Activated CD4-positive, alpha-beta T cell treated with anti-CD3 and anti-CD28 coated beads for 36 hours (primary cell): ENCODE measurements at places on chromosomes 12 and 14. TPM values are rescaled to one million over a fixed set of nuclear protein-coding genes. Genes with fewer than 3 reads are reported as not detected.

The TIGAR gene
- 7.1 TPM for total RNA-seq

The NELL2 gene
- total RNA-seq, result 35.8 TPM

The ZDHHC22 gene
- not detected for total RNA-seq

The GARIN6 gene
- not detected for total RNA-seq

The ZNF140 gene
- 13.3 TPM for total RNA-seq

- peak overlapping the region; percentile 85 for H3K4me3 ChIP-seq
- peak overlapping the region; percentile 90 for H3K27ac ChIP-seq
- peak; percentile 10 for DNase-seq
- no peaks in the 10 kb centered on the region for H3K27me3 ChIP-seq
These were observed 1.5 kb downstream of the ATP2B1 start for GRCh38 chr12:89706986-89707702.

DNA sequence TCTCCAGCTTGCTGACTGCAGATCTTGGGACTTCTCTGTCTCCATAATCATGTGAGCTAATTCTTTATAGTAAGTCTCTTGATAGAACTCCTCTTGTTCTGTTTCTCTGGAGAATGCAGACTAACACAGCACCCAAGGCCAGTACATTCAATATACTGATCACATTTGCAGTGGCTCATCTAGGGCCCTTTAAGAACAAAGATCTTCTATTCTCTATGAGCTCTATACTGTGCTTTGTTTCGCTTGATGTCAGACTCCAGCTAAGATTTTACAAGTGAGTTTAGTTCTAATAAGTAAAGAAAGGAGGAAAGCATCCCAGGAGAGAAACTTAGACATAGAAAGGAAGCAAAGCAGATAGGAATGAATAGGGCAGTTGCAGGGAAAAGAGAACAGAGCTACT lies 69.3 kb upstream of the TMPO start:
- no peaks in the 10 kb centered on the region for H3K36me3 ChIP-seq
- no peaks in the 10 kb centered on the region for H3K4me1 ChIP-seq
- no peak overlapping the region for H3K27ac ChIP-seq
- DNase-seq, result no peak

DNA sequence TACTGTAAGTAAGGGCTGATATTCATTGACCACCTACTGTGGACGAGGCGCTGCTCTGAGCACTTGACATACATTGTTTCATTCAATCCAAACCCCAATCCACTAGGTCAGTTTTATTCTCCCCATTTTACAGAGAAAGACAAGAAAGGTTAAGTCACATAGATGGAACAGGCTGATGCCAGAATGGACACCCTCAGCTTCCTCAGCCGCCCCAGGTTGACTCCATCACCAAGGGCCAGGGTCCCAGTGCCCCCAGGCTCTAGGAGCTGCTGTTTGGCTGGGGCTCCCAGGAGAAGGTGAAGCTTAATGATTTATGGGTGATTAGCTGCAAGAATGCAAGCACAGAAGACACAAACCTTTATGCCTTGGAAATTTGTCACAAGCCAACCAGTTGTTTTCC lies 671 bp upstream of the AQP2 start:
- H3K4me1 ChIP-seq, result peaks cover 15% of the 10 kb centered on the region
- H3K4me3 ChIP-seq, result no peak overlapping the region
- peaks cover 10% of the 10 kb centered on the region for H3K27me3 ChIP-seq
- no peak for DNase-seq

DNA sequence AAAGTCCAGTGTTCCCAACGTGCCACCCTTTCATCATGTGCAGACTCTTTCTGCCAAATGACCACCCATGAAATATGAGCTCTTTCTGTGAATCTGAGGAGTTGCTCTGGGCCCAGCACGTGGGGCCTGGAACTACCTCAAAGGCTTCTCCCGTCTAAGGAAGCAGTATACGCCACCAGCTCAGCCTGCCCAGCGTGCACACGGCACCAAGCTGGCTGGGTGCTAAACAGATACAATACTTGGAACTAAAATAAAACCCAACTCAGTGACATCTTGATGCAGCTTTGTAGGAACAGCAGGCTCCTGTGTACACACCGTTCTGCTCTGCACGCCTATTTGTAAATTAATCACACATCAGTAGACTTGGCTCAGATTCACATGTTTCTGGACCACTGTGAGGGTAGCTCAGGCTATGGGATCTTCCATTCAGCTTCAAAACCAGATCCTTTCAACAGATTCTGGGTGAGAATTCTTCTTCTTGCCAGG lies 74.8 kb downstream of the ARL6IP4 start:
- peaks cover 3% of the 10 kb centered on the region for H3K4me1 ChIP-seq
- peak overlapping the region; percentile 19 for H3K27ac ChIP-seq
- no peaks in the 10 kb centered on the region for H3K27me3 ChIP-seq
- H3K4me3 ChIP-seq, result no peak overlapping the region
- no peaks in the 10 kb centered on the region for H3K36me3 ChIP-seq

DNA sequence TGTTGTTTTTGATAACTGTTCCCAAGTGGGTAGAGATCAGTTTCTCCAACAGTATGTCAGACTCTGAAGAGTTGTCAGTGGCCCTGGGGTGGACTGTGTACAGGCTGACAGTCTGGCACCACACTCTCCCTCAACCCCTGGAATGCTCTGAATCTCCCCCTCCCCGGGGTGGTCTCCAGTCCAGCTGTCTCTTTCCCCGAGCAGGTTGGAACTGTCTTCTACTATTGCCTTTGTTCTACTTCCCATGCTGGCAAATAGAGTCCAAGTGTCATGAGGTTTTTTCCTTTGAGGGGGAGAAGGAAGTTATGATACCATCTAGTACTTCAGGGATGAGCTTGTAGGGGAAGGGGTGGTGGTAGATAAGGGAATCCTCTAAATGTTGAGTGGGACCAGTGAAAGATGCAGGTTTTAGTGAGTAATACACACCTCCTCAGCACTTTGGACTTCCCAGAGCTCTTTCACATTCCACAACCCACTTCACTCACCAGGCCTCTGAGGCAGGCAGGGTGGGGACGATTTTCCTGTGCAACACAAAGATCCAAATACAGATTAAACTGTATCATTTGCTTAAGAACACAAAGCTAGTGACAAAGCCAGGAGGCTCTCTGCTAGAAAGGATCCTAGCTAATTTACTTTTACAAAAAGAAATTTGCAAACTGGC lies 170.7 kb upstream of the GZMB start:
- H3K4me3 ChIP-seq, result no peak overlapping the region
- H3K36me3 ChIP-seq, result no peaks in the 10 kb centered on the region
- H3K27ac ChIP-seq, result no peak overlapping the region
- peaks cover 8% of the 10 kb centered on the region for H3K27me3 ChIP-seq
- no peak for DNase-seq
- no peaks in the 10 kb centered on the region for H3K4me1 ChIP-seq

GRCh38 chr14:71206766-71207371 lies 299.6 kb downstream of the PCNX1 start:
- H3K27me3 ChIP-seq, result peaks cover 6% of the 10 kb centered on the region
- peaks cover 2% of the 10 kb centered on the region for H3K4me1 ChIP-seq

- peak overlapping the region; percentile 60 for H3K4me3 ChIP-seq
- no peaks in the 10 kb centered on the region for H3K36me3 ChIP-seq
- DNase-seq, result peak; percentile 79
- H3K4me1 ChIP-seq, result peaks cover 28% of the 10 kb centered on the region
- peaks cover 84% of the 10 kb centered on the region for H3K27me3 ChIP-seq
- no peak overlapping the region for H3K27ac ChIP-seq
These were observed 10.5 kb downstream of the ARHGEF25 start for GRCh38 chr12:57621497-57622292.

GRCh38 chr14:26157517-26157916 lies 440.3 kb downstream of the NOVA1 start:
- no peak overlapping the region for H3K27ac ChIP-seq
- H3K4me3 ChIP-seq, result no peak overlapping the region
- H3K27me3 ChIP-seq, result no peaks in the 10 kb centered on the region
- H3K4me1 ChIP-seq, result no peaks in the 10 kb centered on the region

GRCh38 chr12:119838826-119839600 lies 38.1 kb downstream of the CIT start:
- H3K27ac ChIP-seq, result no peak overlapping the region
- DNase-seq, result no peak
- H3K36me3 ChIP-seq, result peaks cover 19% of the 10 kb centered on the region
- H3K27me3 ChIP-seq, result no peaks in the 10 kb centered on the region
- H3K4me3 ChIP-seq, result no peak overlapping the region

GRCh38 chr12:16453319-16453718 lies 105.9 kb downstream of the MGST1 start:
- no peaks in the 10 kb centered on the region for H3K36me3 ChIP-seq
- H3K4me1 ChIP-seq, result no peaks in the 10 kb centered on the region
- no peak for DNase-seq
- H3K27ac ChIP-seq, result no peak overlapping the region

DNA sequence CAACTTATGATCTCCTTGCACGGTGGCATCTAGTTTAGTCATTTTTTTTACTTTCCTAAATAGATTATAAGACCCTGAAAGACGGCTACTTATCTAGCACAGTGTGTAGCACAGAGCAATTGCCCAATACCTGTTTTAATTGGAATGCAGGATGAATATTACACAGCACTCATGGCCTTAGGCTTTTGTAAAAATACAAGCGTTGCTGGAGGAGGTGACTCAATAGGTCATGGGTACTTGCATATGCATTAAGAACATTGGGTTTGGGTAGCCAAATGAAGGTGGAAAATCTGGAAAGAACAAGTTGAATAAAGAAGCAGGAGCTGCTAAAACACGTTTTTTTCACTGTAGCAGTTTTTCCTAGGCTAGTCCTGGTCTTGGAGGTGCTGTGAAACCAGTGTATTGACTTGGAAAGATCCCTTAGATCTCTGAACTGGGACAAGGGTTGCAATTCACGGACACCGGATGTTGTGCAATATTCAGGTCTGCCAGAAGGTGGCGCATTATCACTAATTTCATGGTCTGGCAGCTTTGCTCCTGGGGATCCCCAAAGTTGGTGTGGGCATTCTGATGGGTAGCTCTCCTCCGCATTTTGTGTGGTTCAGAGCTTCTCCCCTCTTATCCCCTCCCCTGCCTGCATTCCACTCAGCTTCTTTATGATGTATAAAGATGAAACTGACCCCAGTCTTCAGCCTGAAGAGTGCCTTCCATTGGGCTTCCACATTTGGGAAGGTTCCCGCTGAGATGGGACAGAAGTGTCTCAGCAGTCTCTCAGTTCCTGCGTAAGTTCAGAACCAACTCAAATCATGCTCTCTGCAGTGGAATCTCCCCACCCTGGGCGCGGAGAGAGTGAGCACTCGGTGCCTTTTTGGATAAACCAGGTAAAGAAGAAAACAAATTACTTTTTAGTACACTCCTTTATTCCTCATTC lies 278.3 kb downstream of the NRXN3 start:
- no peaks in the 10 kb centered on the region for H3K4me1 ChIP-seq
- no peaks in the 10 kb centered on the region for H3K36me3 ChIP-seq
- DNase-seq, result peak; percentile 70
- H3K4me3 ChIP-seq, result no peak overlapping the region

- no peaks in the 10 kb centered on the region for H3K36me3 ChIP-seq
- no peak for DNase-seq
- no peaks in the 10 kb centered on the region for H3K4me1 ChIP-seq
- H3K4me3 ChIP-seq, result no peak overlapping the region
- H3K27me3 ChIP-seq, result no peaks in the 10 kb centered on the region
These were observed 1215.4 kb upstream of the USP15 start for GRCh38 chr12:61044766-61045165.

DNA sequence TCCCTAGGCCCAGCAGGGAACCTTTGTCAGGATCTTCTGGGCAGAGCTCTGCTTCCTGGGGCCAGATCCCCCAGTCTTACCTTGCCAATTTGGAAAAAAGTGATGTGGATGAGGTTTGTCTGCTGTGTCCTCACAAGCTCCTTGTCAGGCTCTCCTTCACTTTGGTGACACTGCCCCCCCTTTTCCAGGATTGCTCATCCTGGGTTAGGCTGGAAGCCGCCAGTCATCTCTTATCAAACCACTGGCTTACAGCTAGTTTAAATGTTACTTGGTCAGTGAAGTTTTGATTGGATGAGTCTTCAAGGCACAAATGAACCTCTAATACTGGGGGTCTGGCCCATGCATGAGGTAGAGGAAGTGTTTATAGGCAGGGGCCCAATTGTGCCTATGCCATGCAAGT lies 15.3 kb downstream of the NYNRIN start:
- H3K27ac ChIP-seq, result no peak overlapping the region
- no peak overlapping the region for H3K4me3 ChIP-seq
- H3K4me1 ChIP-seq, result no peaks in the 10 kb centered on the region
- no peak for DNase-seq

GRCh38 chr14:78927261-78927660 lies 757.1 kb downstream of the NRXN3 start:
- no peak overlapping the region for H3K27ac ChIP-seq
- no peak overlapping the region for H3K4me3 ChIP-seq
- peaks cover 9% of the 10 kb centered on the region for H3K27me3 ChIP-seq
- no peak for DNase-seq
- H3K36me3 ChIP-seq, result no peaks in the 10 kb centered on the region

DNA sequence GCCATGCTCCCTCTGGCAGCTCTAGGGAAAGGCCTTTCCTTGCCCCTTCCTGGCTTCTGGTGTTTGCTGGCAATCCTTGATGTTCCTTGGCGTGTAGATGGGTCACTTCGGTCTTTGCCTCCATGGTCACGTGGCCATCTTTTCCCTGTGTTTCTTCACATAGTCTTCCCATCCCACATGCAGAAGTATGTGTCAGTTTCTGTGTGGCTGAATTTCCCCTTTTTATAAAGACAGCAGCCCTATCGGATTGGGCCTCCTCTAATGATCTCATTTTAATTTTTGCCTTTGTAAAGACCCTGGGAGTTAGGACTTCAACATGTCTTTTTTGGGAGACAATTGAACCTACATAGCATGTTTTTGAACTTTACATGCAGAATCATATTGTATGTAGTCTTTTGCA lies 107.2 kb upstream of the FGD4 start:
- DNase-seq, result no peak
- H3K27ac ChIP-seq, result no peak overlapping the region
- H3K4me3 ChIP-seq, result no peak overlapping the region
- H3K4me1 ChIP-seq, result no peaks in the 10 kb centered on the region

DNA sequence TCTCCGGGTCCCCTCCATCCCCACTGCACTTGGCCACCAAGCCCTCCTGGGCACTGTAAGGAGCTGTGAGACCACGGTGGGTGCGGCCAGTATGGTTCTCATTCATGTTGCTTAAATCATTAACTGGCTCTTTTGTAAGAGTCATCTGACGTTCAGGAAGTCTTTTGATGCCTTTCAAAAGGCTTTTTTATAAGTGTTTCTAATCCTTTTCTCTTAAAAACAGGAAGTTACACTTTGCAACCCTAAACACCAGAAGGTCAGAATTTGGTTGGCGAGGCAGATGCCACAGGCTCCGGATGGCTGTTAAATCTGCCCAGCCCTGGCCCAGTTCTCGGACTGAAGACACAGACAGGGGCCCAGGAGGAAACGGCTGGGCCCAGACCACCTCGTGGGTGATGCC lies 26.1 kb upstream of the DIO3 start:
- H3K4me3 ChIP-seq, result no peak overlapping the region
- H3K27me3 ChIP-seq, result peaks cover 3% of the 10 kb centered on the region
- H3K4me1 ChIP-seq, result peaks cover 11% of the 10 kb centered on the region
- no peak for DNase-seq
- H3K27ac ChIP-seq, result no peak overlapping the region
- H3K36me3 ChIP-seq, result no peaks in the 10 kb centered on the region

- no peak overlapping the region for H3K4me3 ChIP-seq
- peaks cover 2% of the 10 kb centered on the region for H3K4me1 ChIP-seq
- no peaks in the 10 kb centered on the region for H3K27me3 ChIP-seq
- no peaks in the 10 kb centered on the region for H3K36me3 ChIP-seq
- no peak overlapping the region for H3K27ac ChIP-seq
These were observed 56.5 kb downstream of the LTBP2 start for GRCh38 chr14:74555476-74556050.

- no peaks in the 10 kb centered on the region for H3K36me3 ChIP-seq
- no peaks in the 10 kb centered on the region for H3K27me3 ChIP-seq
- H3K27ac ChIP-seq, result no peak overlapping the region
- no peak overlapping the region for H3K4me3 ChIP-seq
- peaks cover 35% of the 10 kb centered on the region for H3K4me1 ChIP-seq
- no peak for DNase-seq
These were observed 57.0 kb upstream of the FBRSL1 start for GRCh38 chr12:132432721-132433577.

GRCh38 chr14:93733231-93733630 lies 55.1 kb downstream of the PRIMA1 start:
- H3K27me3 ChIP-seq, result peaks cover 5% of the 10 kb centered on the region
- no peaks in the 10 kb centered on the region for H3K36me3 ChIP-seq
- H3K27ac ChIP-seq, result no peak overlapping the region
- H3K4me1 ChIP-seq, result no peaks in the 10 kb centered on the region
